ENCODE measurements at places on chromosomes 4 and X. TPM values are rescaled to one million over a fixed set of nuclear protein-coding genes. Genes with fewer than 3 reads are reported as not detected.

RPS6KA6 gene
- total RNA-seq: 0.15 TPM

SPACA5 gene
- not detected for total RNA-seq

TBC1D19 gene
- total RNA-seq: 8.0 TPM

ARHGAP24 gene
- total RNA-seq: 105 TPM

ARMCX4 gene
- 4.5 TPM for total RNA-seq

SLC9A7 gene
- 2.1 TPM for total RNA-seq

AMBN gene
- not detected for total RNA-seq

CXorf49 gene
- total RNA-seq: not detected

SATL1 gene
- not detected for total RNA-seq
